ENCODE measurements at places on chromosomes 16 and 17. TPM values are rescaled to one million over a fixed set of nuclear protein-coding genes. Genes with fewer than 3 reads are reported as not detected.

Gene EFCAB5
- total RNA-seq, result not detected

Gene LHX1
- total RNA-seq, result not detected

Gene NAGS
- 0.94 TPM for total RNA-seq

Gene KRT34
- not detected for total RNA-seq

Gene KRTAP9-1
- not detected for total RNA-seq

Gene CDH5
- 52.2 TPM for total RNA-seq

Gene LRRC75A
- 4.0 TPM for total RNA-seq

Gene HS3ST6
- not detected for total RNA-seq

Gene ATF7IP2
- 12.2 TPM for total RNA-seq

Gene ACSM2A
- total RNA-seq, result not detected

Gene MYH1
- 0.16 TPM for total RNA-seq

Gene HBA2
- total RNA-seq, result 107 TPM

Gene NSMCE1
- 42.0 TPM for total RNA-seq

Gene SEZ6L2
- 0.66 TPM for total RNA-seq

Gene FNDC8
- not detected for total RNA-seq

Gene CCL13
- not detected for total RNA-seq

Gene ERCC4
- total RNA-seq, result 4.6 TPM

Gene OR4D1
- total RNA-seq, result not detected

Gene GCGR
- not detected for total RNA-seq

Gene KATNIP
- 16.0 TPM for total RNA-seq

Gene SOCS1
- 5.3 TPM for total RNA-seq

Gene CNOT1
- total RNA-seq, result 112 TPM

Gene PLCG2
- 19.8 TPM for total RNA-seq

Gene FBXL20
- total RNA-seq, result 29.8 TPM

Gene TSPOAP1
- 1.3 TPM for total RNA-seq

Gene NXPH3
- 5.1 TPM for total RNA-seq

Gene NPTX1
- total RNA-seq, result not detected

Gene ENPP7
- total RNA-seq, result not detected

Gene TSPAN10
- total RNA-seq, result 2.4 TPM

Gene G6PC1
- not detected for total RNA-seq

Gene ODAD4
- total RNA-seq, result 0.38 TPM

Gene KRTAP4-6
- not detected for total RNA-seq

Gene KLHL36
- 108 TPM for total RNA-seq

Gene NPIPA7
- total RNA-seq, result 14.5 TPM

Gene CCL4L2
- not detected for total RNA-seq

Data from subcutaneous adipose tissue (tissue), 4 donors.